Cardiac ventricle fibroblast (primary cell): ENCODE measurements at places on chromosomes 12 and 14. TPM values are rescaled to one million over a fixed set of nuclear protein-coding genes. Genes with fewer than 3 reads are reported as not detected.

Gene NUMB
- total RNA-seq = 27.8 and 35.0 TPM in 2 replicates

Gene LMNTD1
- total RNA-seq = 1.3 TPM in 1 of 2 replicates, not detected in the other

Gene OS9
- 248 and 369 TPM in 2 replicates for total RNA-seq

Gene ERP27
- total RNA-seq = 0.37 TPM in 1 of 2 replicates, not detected in the other

Gene NPAS3
- total RNA-seq = 0.06 and 0.10 TPM in 2 replicates

Gene OTOGL
- total RNA-seq = 0.15 and 0.31 TPM in 2 replicates
